Psoas muscle (tissue), 8 donors: ENCODE measurements at places on chromosomes 16 and 17. TPM values are rescaled to one million over a fixed set of nuclear protein-coding genes. Genes with fewer than 3 reads are reported as not detected.
A peak's percentile ranks its signal among the peaks of the same experiment; 100 is the strongest.

DNA sequence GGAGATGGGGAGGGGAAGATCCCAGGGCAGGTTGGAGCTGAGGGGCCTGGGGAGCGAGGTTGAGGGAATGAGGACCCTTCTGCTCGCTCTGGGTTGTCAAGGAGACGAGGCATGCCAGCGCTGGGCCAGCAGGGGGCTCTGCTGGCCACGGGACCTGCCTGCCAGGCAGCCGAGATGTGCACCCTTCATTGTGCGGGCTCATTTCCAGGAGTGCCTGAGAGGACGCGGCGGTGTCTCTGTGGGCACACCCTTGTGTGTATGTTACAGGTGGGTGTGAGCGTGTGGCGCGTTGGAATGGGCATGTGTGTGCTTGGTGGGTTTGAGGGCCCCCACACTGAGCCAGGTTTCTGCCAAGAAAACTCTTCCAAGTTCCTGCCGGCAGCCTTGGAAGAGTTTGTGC lies 15.9 kb downstream of the ARHGAP23 start:
- peak; percentile 88 for DNase-seq

GRCh38 chr16:72111657-72112451 lies 18.2 kb downstream of the DHX38 start:
- DNase-seq: no peak

- no peak for DNase-seq
These were observed 177.1 kb upstream of the WSCD1 start for GRCh38 chr17:5892921-5893675.

- no peak for DNase-seq
These were observed 132.8 kb downstream of the LAT start for GRCh38 chr16:29117631-29118030.

Gene DNAAF1
- 0.17 TPM for polyA plus RNA-seq

Gene CSH2
- polyA plus RNA-seq: not detected

GRCh38 chr16:88780142-88781062 lies 4.6 kb downstream of the PIEZO1 start:
- DNase-seq: no peak

DNA sequence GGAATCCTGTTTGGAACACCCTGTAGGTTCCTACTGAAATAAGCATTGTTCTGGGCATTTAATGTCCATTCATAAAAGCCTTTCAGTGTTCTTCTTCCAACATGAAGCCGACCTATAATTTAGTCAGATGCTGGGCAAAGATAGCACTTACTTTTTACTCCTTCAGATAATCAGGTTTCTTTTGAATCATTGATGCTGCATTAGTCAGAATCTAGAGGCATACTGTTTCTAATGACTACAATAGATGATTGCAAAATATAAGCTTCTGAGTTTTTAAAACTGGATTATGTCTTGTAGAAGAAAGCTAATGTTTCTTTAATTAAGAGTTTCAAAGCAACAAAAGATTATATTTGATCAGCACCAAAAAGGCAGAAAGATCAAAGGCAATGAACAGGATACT lies 16.0 kb downstream of the MMD start:
- no peak for DNase-seq

GRCh38 chr17:77163511-77164280 lies 22.9 kb downstream of the SEC14L1 start:
- no peak for DNase-seq

- no peak for DNase-seq
These were observed 11.4 kb downstream of the C16orf95 start for GRCh38 chr16:87305505-87306391.

Gene MSLN
- polyA plus RNA-seq: 0.03 TPM

Gene C16orf92
- polyA plus RNA-seq: not detected

Gene GRB2
- polyA plus RNA-seq: 70.9 TPM

Gene ERN2
- polyA plus RNA-seq: not detected

Gene STX8
- 34.0 TPM for polyA plus RNA-seq

DNA sequence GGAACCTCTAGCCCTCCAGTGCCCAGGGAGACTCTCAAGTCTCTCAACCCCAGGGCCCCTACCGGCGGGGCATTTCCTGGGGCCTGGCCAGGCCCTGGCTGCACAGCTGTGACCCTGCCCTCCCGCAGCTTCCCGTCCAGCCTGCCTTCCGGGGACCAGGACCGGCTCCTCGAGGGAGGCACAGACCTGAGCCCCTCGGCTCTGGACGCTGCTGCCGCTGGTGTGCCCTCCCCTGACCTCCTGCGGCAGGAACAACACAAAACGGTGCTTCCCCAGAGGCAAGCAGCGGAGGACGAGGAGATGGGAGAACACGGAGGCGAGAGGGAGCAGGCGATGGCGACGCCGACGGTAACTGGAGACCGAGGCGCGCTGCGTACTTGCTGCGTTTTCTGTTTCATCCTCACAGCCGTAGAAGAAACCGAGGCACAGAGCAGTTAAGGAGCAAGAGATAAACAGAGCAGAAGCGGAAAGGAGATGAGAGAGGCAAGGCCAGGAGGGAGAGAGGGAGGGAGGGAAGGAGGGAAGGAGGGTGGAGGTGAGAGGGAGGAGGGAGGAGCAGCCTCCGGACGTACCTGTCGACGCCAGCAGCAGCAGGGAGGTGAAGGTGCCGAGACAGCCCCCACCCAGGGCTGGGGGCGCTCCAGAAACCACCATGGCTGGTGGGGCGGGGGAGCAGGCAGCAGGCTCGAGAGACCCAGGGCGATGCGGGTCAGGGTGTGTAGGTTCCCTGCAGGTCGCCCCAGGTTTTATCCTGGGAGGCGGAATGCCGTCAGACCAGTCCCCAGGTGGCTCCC lies at the start of gene PRSS22:
Gene PRSS22 (minus strand): TSS at position 720 of the 794 bp plus-strand sequence. CDS start 66 bp downstream, at position 654.
- no peak for DNase-seq

DNA sequence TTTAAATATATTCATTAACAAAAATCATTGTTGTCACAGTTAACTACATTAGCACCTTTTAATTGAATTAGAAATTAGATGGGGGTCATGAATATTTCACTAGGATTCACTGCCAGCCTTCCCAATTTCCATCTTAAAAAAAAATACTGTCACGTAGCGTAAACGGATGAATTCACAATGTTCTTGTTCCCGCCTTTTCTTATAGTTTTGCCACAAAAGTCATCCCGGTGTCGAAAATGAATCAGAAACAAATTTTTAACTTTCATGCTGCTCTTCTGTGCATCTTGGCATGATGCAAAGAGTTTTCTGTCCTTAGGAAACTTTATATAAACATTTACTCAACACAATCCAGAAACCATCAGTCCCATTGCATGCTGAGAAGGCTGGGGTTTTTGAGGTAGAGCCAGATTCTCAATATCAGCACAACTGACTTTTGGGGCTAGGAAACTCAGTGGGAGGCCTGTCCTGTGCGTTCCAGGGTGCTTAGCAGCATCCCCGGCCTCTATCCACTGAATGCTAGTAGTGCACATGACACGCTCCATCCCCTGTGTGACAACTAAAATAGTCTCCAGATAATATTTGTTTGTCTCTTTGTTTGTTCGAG lies 252.9 kb upstream of the XYLT1 start:
- no peak for DNase-seq

Gene TBL3
- polyA plus RNA-seq: 55.8 TPM

DNA sequence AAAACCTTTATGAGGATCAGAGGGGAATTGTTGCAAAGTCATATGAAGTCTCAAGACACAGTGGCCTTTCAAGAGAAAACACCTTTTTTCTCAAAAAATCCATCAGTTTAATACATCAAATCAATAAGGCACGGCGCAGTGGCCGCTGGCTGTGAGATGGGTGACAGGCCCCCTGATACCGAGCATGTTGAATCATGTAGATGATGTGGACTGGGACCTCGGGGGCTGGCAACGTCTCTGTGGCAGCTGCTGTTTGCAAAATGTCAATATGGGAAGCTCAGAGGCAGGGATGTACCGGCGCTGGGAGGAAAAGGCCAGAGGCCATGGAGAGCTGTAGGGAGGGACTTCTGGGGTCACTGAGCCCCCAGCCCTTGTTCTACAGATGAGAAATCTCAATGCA lies 169.1 kb downstream of the GSG1L start:
- no peak for DNase-seq

DNA sequence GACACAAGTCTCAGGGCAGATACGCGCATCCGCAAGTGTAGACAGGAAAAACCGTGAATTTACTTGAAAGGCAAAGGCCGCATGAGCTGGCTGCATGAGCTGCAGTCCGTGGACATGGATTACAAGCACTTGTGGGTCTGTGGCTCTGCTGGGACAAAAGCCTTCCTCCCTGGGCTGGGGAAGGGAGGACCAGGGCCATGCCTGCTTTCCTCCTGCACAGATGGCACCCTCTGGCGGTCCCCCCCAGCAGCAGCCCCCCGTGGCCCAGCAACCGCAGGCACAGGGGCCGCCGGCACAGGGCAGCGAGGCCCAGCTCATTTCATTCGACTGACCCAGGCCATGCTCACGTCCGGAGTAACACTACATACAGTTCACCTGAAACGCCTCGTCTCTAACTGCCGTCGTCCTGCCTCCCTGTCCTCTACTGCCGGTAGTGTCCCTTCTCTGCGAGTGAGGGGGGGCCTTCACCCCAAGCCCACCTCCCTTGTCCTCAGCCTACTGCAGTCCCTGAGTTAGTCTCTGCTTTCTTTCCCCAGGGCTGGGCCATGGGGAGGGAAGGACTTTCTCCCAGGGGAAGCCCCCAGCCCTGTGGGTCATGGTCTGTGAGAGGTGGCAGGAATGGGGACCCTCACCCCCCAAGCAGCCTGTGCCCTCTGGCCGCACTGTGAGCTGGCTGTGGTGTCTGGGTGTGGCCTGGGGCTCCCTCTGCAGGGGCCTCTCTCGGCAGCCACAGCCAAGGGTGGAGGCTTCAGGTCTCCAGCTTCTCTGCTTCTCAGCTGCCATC lies 1.7 kb upstream of the MRPL12 start:
- DNase-seq: no peak

GRCh38 chr16:27392671-27393070 lies 9.3 kb upstream of the IL21R start:
- DNase-seq: no peak

Gene TP53TG3D
- 0.37 TPM for polyA plus RNA-seq

- no peak for DNase-seq
These were observed 77.4 kb upstream of the CCL2 start for GRCh38 chr17:34177642-34178041.

DNA sequence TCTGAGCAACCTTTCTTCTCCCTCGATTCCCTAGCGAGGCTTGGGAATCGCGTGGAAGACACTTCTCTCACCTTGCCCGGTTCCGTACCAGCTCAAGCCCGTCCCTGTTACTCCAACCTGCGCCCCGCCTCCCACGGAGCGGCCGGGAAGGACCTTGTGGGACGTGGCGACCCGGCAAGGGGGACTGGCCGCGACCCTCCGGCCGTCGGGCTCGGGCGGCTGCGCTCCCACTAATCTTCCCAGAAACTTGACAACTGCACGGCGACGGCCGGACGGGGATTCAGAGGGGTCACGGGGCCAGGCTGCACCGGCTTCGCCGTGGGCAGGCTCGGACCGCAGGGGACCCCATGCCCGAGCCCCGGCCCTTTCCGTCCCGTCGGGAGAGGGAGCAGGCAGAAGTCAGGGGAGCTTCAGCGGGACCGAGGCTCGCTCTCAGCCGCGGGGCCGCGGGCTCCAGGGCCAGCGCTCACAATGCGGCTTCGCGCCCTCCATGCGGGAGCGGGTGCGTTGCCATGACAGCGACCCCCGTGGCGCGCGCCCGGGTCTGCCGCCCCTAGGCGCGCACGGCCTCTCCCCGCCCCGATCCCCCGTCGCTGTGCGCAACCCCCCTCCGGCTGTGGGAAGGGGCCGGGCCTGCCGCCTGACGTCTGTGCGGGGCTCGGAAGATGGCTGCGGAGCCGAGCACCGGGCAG lies at the start of gene SGSM2:
Gene SGSM2 (plus strand): TSS at position 650 of the 692 bp plus-strand sequence. CDS start 188 bp downstream, outside the sequence.
- DNase-seq: peak; percentile 65

- DNase-seq: no peak
These were observed 839 bp downstream of the NKD1 start for GRCh38 chr16:50548909-50549560.

- DNase-seq: no peak
These were observed 8.7 kb downstream of the NUP88 start for GRCh38 chr17:5410594-5411272.

Gene RAP1GAP2
- 1.9 TPM for polyA plus RNA-seq

Gene KCTD11
- polyA plus RNA-seq: 9.9 TPM

Gene NECAB2
- 0.13 TPM for polyA plus RNA-seq

Gene CCL2
- polyA plus RNA-seq: 7.2 TPM

Gene CHST6
- polyA plus RNA-seq: 5.8 TPM

DNA sequence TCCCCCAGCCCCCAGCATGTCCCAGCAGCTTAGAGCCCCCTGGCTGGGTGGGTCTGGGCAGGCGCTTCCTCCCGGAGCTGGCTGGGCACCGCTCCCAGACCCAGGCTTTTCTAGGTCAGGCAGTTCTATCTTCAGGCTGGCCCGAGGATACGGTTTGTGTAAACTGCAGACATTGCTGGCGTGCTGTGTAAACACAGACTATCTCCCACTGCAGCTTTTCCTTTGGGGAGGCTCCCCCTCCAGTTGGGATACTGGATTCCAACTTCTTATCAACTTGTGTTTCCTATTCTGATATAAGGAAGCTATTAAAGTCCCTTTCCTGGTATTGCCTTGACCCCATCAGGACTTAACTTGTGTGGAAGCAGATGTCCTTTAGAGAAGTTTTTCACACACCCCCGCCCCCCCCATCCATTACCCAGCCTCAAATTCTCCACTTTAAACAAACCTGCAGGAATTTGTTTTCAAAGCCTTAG lies 18.3 kb upstream of the GNA13 start:
- peak; percentile 32 for DNase-seq

Gene G6PC1
- not detected for polyA plus RNA-seq

GRCh38 chr17:68141050-68141449 lies 105.5 kb downstream of the KPNA2 start:
- no peak for DNase-seq

DNA sequence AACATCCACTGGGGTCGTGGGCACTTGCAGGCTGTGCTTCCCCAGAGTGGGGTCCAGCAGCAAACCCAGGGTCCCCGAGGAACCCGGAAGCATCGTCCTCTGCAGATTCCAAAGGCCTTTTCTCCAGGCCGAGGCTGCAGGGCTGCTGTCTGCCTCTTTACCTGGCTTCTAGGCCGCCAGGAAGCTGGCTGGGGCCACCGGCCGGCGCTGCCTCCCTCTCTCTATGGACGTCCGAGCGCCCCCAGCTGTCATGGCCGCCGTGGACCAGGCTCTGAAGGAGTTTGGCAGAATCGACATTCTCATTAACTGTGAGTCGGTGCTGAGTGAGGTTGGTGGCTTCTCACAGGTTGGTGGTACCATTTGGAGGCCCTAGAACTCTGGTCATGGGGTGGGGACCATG lies 5.6 kb downstream of the DECR2 start:
- no peak for DNase-seq

DNA sequence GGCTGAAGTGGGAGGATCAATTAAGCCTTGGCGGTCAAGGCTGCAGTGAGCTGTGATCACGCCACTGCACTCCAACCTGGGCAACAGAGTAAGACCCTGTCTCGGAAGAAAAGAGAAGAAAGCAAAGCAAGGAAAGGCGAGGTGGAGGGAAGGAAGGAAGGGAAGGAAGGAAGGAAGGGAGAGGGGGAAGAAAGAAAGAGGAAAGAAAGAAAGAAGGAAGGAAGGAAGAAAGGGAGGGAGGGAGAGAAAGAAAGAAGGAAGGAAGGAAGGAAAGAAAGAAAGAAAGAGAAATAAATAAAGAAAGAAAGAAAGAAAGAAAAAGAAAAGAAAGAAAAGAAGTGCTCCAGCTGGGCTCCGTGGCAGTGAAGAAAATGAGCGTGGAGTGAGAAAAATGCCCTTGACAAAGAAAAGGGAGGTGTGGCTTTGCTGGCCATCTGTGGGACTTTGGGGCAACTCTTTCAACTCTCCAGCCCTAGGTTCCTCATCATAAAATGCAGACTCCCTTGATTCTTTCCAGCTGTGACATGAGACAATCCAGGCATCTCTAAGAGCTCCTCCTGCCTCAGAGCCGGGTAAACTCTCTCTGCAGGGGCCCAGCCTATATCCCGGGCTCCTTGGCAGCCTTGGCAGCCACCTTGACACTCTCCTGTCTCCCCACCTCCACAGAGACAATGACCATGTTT lies 2.4 kb downstream of the GSDMA start:
- no peak for DNase-seq

GRCh38 chr16:12680531-12680930 lies 123.2 kb downstream of the CPPED1 start:
- no peak for DNase-seq
